ENCODE measurements at places on chromosomes 6 and 20.

DNA sequence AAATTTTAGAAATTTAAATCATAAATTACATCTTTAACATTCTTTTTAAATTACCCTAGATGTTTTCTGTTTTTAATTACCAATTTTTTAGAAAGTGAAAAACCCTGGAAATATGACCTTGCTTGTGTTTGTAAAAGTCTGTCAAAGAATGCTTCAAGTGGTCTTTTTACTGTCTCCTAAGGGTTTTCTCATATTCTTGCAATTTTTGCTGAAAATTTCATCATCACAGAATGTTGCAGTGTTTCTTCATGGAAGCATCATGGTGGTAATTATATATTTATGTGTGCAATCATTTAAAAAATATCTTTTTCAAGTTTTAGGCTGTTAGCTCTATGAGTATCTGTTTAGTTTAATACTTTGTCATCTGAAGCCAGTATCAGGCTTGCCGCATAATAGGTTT lies 178.2 kb downstream of the HDGFL1 start:
- no peak for DNase-seq

DNA sequence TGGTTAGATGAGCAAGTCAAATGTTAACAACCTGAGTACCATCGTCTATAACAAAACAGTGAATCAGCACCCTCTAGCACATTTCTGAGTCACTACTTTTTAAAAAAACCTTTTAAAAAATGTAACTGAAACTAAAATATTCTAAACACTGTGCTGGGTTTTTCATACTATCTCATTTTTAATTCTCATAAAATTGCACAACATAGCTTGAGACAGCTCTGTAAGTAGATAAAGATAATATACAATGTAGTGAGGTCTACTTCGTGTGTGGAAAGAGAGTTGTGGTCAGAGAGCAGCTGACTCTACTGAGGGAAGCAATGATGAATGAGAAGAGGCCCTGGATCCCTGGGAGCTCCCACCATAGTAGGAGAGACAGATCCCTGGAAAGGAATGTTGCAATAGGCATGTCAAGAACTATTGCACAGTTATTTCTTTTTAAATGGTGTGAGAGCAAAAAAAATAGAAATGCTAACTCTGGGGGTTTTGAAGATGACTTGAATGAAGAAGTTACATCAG lies 13.6 kb upstream of the CALHM6 start:
- peak; percentile 98 for DNase-seq

GRCh38 chr6:63307581-63308246 lies 12.1 kb downstream of the LGSN start:
- DNase-seq: no peak

DNA sequence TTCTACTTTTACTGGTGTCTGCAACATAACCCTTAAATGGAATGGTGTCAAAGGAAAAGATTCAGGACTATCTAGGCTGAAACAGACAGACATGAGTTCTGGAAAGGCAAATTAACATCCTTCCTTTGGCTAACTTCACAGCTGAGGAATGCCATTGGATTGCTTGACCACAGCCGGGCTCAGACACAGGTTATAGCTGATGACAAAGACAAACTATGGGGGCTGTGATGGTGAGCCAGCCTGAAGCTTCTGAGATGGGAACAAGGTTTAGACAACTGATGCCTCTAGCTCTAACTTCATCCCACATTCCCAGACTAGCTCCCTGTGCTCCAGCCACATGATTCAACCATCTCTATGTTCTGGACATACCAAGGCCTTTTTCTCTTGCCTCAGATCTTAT lies 15.3 kb downstream of the POLR1C start:
- no peak for DNase-seq

DNA sequence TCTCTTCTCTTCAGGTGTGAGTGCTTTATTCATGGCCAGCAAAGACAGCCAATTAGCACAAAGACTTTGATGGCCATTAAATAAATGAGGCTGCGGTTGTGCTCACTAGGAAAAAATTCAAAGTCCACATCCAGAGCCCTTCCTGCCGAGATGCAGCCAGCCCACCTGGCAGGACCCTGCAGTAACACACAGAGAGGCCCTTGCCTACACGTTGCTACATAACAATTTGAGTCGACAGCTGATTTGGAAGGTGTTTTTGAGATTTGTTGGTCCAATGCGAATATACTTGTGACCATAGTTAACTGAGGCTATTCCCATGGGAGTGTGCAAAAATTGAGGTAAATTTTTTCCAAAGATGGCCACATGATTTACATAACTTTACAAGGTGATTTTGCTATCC lies 605.4 kb upstream of the HTR1E start:
- no peak for DNase-seq

DNA sequence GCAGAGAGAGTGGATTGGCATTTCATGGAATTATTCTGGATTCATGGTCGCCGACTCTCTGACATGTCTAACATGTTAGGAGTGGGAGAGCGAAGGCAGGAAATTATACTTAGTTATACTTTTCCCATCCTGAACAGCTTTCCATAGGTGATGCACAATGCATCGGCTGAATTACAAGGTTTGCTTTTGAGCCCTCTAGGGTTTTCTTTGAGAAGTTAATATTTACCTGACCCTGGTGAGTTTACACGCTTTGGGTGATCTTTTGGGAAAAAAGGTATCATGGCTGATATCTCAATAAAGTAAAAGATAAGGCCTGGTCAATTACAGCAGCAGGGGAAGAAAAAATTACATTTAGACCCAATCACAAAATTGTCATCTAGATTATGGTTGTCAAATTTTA lies 14.0 kb upstream of the NKX2-2 start:
- DNase-seq: no peak

DNA sequence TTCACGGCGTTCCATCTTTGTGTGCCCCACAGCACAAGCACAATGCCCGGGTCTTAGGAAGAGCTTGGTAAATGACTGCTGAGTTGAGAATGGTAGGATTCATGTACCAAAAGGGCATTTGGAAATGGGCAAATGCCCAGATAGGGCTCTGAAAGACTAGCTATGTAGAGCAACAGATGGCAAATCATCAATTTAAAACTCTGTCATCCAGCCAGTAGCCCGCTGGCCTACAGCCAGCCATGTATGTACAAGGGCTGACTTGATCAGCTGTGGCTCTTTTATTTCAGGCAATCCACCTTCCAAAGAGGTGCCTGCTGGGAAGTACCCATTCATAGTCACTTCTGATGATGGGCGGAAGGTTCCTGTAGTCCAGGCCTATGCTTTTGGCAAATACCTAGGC lies 35.1 kb downstream of the NT5E start:
- DNase-seq: no peak

GRCh38 chr20:6269168-6269873 lies 146.5 kb upstream of the FERMT1 start:
- no peak for DNase-seq

GRCh38 chr6:28977341-28978132 lies 27.6 kb downstream of the ZNF311 start:
- no peak for DNase-seq

DNA sequence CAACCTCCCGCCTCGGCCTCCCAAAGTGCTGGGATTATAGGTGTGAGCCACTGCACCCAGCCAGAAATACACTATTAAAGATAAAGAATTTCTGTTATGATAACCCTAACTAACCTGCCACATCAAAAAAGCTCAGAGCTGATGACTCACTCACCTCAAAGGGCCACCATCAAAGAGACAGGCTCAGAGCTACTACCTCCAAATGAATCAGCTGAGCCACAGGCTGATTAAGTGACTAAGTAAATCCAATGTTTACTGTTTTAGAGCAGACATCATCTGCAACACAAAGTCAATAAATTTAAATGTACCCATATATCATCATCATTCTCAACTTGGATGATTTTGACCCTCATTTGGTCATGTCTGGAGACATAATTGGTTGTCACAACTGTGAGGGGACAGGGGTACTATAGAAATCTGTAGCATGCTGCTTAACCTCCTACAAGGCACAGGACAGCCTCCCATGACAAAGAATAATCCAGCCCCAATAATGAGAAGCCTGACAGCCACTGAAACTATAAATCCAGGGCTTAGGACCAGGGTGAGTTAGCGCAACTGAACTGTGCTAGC lies 106.5 kb downstream of the ATP9A start:
- no peak for DNase-seq

- no peak for DNase-seq
Observed at GRCh38 chr20:45647441-45648050, 16.5 kb upstream of the WFDC9 start.

GRCh38 chr6:33372526-33373123 lies 19.0 kb upstream of the KIFC1 start:
- no peak for DNase-seq

DNA sequence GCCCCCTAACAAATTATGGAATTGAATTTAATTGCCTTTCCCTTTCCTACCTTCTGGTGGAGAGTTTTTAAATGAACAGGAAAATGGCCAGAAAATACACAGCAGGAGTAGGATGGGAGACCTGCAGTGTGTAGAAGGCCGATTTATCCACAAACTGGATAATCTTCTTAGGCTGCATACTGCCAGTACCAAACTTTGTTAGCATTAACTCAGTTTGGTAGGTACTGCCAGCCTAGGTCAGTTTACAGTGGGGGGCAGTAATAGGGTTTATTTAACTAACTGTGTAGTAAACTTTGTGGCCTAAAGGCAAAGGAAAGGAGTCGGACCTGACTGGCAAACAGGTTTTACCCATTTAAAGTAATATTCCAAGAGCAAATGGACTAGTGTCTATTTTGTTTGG lies 4.6 kb downstream of the NCOA3 start:
- no peak for DNase-seq

GRCh38 chr6:130303431-130303830 lies 62.4 kb upstream of the TMEM200A start:
- DNase-seq: peak; percentile 52

DNA sequence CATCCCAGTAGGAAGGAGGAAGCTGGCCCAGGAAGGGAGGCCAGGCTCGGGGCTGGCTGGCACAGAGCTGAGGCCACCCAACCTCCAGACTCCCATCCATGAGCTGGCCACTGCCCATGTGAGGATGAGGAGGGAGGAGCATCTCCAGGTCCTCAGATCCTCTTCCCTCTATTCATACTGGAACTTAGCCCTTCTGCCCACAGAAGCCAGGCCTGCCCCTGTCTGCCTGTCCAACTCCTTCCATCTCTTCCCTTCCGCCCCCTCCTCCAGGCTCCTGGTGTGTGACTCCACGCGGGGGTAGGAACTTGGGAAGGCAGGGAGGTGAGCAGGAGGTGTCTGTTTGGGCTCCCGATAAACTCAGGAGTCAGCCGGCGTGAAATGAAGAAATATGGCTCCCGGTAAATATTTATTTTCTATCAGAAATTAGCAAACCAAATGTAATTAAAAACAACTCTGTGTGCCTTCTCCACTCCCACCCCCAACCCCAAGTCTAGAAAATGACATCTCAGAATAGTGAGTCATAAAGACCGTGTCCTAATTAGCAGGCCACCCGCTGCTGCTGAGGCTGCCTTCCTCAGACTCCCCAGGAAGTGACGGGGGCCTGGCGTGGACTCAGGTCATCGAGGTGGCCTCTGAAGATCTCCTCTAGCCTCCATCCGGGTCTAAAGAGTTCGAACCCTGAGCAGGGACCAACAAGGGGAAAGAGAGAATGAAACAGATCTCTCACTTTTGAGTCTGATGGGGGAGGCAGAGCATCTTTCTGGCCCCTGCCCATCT lies 81.9 kb downstream of the MDGA1 start:
- no peak for DNase-seq

GRCh38 chr6:37934276-37934675 lies 114.7 kb downstream of the ZFAND3 start:
- no peak for DNase-seq

DNA sequence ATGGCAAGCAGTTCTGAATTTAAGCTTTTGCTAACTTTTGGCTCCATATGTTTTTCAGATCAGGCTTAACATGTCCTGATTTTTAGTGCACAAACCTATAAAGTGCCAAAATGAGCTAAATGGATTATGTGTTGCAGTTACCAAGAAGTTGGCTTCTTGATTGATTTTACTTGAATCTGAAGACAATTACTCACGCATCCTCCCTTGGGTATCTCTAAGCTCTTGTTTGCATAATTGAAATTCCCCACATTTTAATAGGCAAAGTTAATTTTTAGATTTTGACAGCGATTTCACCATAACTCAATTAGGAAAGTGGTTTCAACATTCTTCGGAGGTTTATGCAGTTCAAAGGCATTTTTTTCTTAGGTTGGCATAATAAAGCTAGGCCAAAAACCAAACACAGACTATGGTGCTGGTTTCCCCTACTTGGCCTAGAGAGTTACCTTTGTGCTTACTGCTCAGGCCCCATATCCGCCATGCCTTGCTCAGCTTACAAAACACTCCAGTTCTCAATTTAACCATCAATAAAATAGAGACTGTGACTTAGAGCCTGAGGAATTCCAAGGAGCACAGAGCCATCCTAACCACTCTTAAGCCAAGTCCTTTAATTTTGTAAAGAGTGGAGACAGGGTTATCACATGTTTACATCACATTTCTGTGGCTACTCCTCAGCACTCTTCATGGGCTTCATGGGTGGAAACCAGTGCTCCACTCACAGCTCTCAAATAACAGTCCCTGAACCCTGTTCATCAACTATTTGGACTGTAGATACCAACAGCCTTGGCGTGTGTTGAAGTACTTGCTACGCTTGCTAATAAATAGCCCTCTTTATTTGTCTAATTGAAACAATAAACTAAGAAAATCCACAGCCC lies 32.1 kb downstream of the LAMA4 start:
- peak; percentile 86 for DNase-seq

GRCh38 chr20:49610691-49611538 lies 43.0 kb upstream of the PTGIS start:
- DNase-seq: no peak

- no peak for DNase-seq
Observed at GRCh38 chr6:170019818-170020583, 268.6 kb downstream of the ERMARD start.

GRCh38 chr20:56978475-56978874 lies 288.0 kb downstream of the BMP7 start:
- no peak for DNase-seq

DNA sequence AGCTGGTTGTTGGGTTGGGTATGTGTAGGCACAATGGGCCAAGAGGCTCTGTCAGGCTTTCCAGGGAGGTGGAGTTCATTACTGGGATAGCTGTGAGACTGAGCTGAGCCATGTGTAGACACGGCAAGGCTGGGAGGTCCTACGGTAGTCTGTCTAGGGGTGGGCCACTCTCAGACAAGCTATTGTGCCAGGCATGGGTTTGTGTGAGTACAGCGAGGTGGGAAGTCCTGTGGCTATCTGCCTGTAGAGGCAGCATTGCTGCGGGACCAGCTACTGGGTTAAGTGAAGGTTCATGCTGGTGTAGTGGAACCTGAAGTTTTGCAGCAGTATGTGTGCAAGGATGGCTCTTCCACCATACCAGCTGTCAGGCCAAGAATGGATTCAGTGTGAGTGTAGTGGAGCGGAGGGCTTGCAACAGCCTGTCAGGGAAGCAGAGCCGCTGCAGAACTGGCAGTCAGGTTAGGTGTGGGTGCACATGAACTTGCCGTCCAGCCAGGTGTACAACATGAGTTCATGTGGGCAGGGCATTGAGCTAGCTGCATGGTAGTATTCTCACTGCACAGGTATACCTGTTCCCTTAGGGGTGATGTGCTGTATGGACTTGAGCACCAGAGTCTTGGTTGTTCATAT lies 78.0 kb upstream of the CENPW start:
- DNase-seq: no peak

DNA sequence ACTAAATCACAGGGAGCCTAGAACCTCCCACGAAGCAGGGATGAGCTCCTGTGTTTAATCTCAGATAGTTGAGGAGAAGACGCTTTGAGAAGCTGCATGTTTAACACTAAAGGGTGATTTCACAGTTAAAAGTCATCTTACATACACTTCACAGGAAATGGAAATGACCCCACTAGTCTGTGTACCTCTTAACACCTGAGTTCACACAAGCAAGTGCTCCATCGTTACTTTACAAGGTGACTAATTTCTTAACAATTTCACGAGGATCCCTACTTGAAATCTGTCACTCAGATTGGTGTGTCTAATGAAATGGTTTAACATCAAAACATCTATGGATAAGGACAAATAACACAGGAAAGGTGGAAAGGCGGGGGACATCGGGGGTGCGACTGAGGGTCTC lies 93.8 kb upstream of the RPS6KA2 start:
- DNase-seq: no peak
